ENCODE measurements at places on chromosomes 12 and 14.
A peak's percentile ranks its signal among the peaks of the same experiment; 100 is the strongest.

DNA sequence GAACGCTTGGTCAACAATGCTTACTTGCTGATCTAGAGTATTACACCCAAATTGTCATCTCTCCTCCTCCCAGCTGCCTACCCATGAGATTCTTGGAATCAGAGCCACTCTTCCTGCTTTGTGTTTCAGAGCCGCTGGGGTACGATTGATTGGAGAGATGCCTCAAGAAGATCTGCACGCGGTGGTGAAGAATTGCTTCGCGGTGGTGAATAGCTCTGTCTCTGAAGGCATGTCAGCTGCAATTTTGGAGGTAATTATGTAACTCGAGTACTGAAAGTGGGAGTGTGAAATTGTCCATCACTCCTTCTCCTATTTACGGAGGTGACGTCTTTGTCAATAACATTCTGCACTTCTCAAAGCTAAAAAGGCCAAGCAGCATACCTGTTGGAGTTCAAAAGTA, 93.9 kb downstream of the GLT1D1 start:
- DNase-seq: no peak

- DNase-seq: peak; percentile 7
These were observed 131.6 kb downstream of the PPFIA2 start for GRCh38 chr12:81627336-81628189.

DNA sequence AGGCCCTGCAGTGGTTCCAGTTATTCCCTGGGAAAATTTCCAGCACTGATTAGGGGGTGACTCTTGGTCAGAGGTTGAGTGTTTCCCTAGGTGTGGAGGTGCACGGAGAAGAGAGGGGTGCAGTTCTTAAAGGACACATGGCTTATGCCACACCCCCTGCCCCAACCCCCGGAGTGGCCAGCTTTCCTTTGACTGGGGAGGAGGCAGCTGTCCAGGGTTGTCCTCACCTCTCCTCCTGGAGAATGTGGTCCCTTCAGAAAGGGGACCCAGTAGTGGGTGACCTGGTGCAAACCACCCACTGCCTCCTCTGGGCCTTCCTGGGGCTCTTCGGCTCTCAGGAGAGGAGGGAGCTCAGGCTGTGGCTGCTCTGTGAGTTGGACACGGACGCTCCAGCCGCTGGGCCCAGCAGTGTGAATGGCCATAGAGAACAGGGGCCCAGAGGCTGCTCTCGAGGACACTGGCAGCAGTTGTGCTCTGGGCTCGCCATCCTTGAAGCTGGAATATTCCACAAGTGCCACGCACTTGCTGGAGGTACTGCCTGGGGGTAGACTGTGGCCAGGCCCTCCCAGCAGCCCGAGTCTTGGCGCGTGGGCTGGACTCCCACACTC, 13.6 kb downstream of the PACS2 start:
- no peak for DNase-seq

GRCh38 chr12:92557422-92557724, 145.4 kb upstream of the PLEKHG7 start:
- DNase-seq: no peak

GRCh38 chr12:105256921-105257320, 20.9 kb upstream of the APPL2 start:
- no peak for DNase-seq

GRCh38 chr12:98737322-98737712, 92.2 kb downstream of the APAF1 start:
- DNase-seq: no peak

GRCh38 chr14:70317969-70318634, 41.4 kb downstream of the COX16 start:
- no peak for DNase-seq

GRCh38 chr12:15550793-15551192, 228.5 kb downstream of the PTPRO start:
- DNase-seq: no peak

GRCh38 chr14:91997492-91997891, 42.4 kb downstream of the TRIP11 start:
- DNase-seq: no peak

- no peak for DNase-seq
These were observed 85.6 kb downstream of the CCDC92 start for GRCh38 chr12:123886931-123887582.

GRCh38 chr12:46124132-46124847, 133.9 kb upstream of the SCAF11 start:
- no peak for DNase-seq

GRCh38 chr12:131001493-131001892, 47.8 kb downstream of the ADGRD1 start:
- DNase-seq: no peak

GRCh38 chr12:15979096-15980092, 68.3 kb downstream of the DERA start:
- no peak for DNase-seq

DNA sequence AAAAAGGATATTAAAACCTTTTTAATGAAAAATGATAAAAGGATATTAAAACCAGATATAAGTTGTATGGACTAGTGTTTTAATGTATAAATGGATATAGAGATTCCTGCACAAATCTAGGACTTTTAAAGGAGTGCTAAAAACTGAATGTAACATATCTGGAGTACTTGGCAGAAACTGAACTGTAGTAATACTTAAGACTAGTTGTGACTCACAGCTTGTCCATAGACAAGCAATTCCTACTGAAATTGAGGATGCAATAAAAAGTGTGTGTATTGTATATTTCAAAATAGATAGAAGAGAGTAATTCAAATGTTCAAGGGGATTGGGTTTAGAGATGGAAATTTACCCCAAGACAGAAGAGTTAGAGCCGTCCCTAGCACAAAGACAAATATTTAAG, 59.6 kb downstream of the FBXO33 start:
- no peak for DNase-seq

- no peak for DNase-seq
These were observed 86.9 kb downstream of the BCAT1 start for GRCh38 chr12:24861766-24862540.

GRCh38 chr12:52411815-52412214, 5.7 kb upstream of the KRT82 start:
- DNase-seq: no peak

DNA sequence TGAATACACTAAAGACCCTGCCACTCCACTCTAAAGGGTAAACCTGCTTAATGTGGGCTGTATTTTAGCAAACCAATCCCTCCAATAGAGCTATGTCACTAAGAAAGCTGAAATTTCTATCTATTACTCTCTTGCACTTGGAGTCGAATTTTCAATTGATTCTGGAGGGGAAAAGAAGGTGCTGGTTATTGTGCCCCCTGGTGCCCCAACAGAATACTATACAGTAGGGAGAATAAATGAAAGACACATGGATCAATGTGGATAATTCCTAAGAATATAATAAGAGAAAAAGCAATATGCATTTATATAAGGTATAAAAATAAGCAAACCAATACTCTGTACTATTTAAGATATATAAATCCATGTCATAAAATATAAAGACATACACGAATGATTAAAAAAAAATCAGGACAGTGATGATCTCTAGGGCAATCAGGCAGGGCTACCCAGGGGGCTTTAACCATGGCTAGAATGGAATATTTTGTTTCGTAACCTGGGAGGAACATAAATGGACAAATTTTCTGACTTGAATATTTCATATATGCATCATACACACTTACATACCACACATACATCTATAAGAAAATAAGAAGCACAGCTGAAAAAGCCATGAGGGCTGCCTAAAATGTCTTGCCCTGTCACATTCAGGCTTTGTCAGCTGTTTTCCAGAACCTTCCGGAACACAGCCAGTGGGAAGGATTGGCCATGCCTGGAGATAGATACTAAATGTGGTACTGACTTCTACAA, 54.4 kb downstream of the EFCAB11 start:
- no peak for DNase-seq

Data from GF-D8 (cell line).